ENCODE measurements at places on chromosomes 6 and 20.
A peak's percentile ranks its signal among the peaks of the same experiment; 100 is the strongest.

GRCh38 chr6:6438286-6438685, 117.8 kb upstream of the F13A1 start:
- DNase-seq, result no peak

DNA sequence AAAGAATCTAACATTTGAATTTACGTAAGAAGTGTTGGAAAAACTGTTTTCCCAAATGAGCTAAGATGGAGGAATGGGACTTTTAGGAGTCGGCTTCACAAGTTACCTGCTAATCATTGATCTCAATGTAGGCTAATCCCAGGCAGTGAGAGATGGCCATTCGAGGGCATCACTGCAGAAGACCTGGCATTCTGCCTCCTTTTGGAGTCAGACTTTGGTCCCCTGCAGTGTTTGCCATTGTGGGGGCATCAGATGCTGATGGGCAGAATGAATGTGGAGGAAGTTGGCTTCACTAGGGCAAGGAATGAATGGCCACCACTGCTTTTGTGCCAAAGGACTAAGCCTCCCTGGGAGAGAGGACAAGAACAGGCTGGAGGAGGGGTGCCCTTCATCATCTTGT, 55.7 kb upstream of the NKX2-2 start:
- DNase-seq, result no peak

- peak; percentile 55 for DNase-seq
Measured at GRCh38 chr6:137717074-137718073, 149.7 kb upstream of the TNFAIP3 start.

DNA sequence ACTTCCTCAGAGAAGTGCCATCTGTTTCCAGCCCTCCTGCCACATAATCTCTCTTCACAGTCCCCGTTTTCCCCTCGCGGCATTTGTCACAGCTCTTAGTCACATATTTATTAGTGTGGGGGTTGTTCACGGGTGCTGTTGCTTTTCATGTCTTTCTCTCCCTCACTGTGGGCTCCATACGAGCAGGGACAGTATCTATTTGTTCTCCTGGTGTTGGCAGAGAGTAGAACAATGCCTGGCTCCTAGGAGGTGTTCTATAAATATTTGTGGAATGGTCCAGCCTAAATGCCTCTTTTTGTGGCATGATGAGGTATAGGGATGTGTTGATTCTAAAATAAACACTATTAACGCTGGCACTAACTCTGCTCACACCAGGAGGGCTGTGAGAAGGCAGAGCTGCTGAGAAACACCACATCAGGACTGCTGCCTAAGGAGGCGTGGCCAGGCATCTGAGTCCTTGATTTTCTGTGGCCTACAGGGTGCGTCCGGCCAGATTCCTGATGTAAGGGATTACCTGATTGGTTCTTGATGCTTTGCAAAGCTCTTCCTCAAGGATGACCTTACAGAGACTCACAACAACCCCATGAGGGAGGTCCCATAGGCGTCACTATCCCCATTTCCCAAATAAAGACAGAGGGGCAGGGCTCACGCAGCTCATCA, 219.8 kb upstream of the ARID1B start:
- DNase-seq, result no peak

GRCh38 chr6:164346631-164347030, 932.1 kb downstream of the QKI start:
- DNase-seq, result no peak

GRCh38 chr6:75446241-75446880, 47.2 kb downstream of the FILIP1 start:
- DNase-seq, result no peak

DNA sequence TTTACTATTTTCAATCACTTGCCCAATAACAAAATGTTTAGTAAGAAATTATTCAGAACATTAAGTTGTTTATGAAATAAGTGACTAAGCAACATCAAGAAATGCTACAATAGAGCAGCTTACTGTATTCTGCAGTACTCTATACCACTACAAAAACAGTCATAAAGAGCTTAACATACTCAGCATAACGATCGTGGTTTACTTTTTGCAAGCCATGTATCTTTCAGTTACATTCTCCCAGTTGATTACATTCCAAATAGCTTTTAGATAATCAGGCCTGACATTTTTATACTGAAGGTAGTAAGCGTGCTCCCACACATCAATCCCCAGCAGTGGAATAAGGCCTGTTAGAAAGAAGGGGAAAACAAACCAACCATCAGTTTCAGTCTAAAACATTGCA, 10.7 kb downstream of the SOD2 start:
- DNase-seq, result no peak

- no peak for DNase-seq
Measured at GRCh38 chr6:73747289-73747688, 51.3 kb downstream of the CD109 start.

- DNase-seq, result no peak
Measured at GRCh38 chr6:6865611-6866010, 242.2 kb upstream of the RREB1 start.

- no peak for DNase-seq
Measured at GRCh38 chr20:41133709-41134361, 3.5 kb upstream of the PLCG1 start.

DNA sequence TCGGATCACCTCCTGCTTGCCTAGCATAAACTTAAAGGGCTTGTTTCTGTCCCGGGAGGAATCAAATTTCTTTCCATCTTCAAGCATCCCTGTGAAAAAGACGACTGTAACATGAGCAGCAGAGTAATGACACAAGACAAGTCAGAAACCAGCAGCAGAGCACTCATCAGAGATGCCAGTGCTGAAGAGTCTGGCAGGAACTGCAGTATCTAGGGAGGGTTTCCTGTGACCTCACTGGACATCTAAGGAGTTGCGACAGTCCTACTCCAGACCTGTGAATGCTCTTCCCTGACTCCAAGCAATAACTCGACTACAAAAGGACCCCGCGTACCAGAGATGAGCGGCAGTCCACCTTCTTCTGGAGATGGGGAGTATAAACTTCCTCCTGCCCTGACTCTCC, 17.3 kb downstream of the FKBP1A start:
- no peak for DNase-seq

DNA sequence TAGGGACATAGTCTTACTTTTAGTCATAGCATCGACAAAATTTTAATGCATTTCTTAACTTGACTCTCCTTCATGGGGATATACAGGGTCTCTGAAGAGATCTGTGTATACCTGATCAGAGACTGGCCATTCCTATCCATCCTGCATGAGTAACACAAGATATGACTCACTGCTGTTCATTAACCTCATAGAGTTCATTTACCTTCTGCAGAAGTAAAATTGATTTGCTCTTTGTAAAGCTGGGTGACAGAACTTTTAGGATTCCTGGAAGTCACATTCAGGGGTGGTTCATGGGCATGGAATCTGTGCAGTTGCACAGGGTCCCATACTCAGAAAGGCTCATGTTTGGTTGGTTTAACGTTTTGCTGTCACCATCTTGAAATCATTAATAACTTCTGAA, 53.2 kb downstream of the PDE7B start:
- no peak for DNase-seq

GRCh38 chr6:154868143-154868594, 126.9 kb upstream of the TIAM2 start:
- DNase-seq, result no peak

DNA sequence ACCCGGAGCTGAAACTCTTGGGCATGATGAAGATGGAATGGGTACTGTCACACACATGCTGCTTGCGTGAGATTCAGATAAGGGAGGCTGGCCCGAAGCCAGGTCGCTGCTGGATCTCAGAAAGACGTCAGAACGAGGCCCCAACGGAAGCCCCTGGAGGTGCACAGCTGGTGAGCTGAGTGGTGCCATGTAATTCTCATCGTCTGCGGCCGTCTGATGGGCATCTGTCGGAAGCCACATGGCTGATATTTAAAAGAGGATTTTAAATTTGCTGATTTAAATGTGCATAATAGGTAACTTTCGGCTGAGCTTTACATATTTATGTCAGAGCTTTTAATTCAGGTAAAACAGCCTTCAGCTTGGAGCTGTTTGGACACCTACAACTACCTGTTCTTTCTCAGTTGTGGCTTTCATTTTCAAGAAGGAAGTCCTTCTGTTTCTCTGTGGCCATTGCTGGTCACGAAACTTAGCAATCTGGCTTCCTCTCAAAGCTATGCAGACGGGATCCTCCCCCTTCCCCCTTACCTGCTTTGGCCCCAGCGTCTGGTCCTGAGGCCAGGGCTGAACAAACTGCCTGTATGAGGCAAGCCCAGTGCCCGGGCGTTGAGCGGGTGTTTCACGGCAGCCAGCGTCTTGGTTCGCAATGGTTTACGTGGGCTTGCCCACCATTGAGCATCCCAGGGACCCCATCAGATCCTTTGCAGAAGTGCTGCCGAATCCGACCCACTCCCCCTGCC, 9.2 kb downstream of the SLCO4A1 start:
- peak; percentile 72 for DNase-seq

- no peak for DNase-seq
Measured at GRCh38 chr6:93523365-93523764, 104.0 kb upstream of the EPHA7 start.

DNA sequence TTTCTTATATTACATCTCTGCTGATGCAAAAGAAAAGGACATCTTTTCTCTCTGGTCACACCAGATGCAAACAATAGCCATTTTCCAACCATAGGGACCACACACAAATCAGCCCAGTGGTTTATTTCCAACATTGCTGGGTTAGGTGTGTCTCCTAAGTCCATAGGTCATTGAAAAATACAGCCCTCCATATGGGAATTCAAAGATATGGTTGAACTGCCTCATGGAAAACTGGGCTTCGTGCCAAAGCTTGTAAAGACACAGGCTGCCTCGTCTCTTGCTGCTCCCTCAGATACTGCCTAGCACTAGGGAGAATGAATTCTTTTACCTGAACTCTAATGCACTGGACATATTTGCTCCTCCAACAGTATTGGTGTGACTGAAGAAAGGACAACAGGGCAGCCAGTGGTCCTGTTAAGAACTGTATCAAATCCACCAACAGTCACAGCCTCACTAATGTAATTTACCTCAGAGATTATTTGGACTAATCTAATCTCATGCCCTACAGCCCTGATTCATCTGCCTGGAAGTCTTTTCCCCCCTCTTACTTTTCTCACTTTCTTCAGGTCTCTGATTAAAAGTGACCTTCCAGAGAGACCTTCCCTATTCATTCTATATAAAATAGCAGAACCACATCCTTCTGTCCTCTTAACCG, 48.3 kb upstream of the TBC1D32 start:
- DNase-seq, result no peak

- DNase-seq, result no peak
Measured at GRCh38 chr6:117481278-117481925, 1.1 kb upstream of the DCBLD1 start.

DNA sequence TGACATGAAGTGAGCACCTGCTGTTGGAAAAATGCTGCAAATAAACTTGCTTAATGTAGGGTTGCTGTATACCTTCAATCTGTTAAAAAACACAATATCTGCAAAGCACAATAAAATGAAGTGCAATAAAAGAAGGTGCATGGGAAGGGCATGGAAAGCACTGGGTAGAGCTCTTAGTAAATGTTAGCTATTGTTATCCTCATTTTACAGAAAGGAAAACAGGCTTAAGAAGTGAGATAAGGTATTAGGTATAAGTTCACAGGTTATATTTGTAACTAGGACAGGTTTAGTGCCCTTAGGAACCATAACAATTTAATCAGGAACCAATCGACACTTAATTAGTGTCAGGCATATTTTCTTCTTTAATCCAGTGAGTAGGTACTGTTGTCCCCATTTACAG, 36.7 kb downstream of the SLC22A2 start:
- no peak for DNase-seq

DNA sequence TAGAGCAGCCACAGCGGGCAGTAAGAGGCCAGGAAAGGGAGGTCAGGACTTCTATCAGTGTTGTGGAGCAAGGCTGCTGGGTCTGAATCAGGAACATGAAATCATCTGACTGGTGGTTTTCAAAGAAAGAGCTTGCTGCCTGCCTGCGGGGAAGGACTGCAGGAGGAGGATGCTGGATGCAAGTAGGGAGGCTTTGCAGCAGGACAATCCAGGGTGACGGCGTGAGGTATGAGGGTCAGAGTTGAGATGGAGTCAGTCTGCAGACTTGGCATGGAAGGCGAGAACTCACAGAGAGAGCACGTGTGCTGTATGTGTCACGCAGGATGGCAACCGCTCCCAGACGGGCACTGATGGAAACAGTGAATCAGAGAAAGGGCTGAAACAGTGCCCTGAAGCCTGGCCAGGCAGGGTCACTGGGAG, 59.2 kb upstream of the CD93 start:
- no peak for DNase-seq

GRCh38 chr20:1893721-1894470, 1.3 kb upstream of the SIRPA start:
- no peak for DNase-seq

DNA sequence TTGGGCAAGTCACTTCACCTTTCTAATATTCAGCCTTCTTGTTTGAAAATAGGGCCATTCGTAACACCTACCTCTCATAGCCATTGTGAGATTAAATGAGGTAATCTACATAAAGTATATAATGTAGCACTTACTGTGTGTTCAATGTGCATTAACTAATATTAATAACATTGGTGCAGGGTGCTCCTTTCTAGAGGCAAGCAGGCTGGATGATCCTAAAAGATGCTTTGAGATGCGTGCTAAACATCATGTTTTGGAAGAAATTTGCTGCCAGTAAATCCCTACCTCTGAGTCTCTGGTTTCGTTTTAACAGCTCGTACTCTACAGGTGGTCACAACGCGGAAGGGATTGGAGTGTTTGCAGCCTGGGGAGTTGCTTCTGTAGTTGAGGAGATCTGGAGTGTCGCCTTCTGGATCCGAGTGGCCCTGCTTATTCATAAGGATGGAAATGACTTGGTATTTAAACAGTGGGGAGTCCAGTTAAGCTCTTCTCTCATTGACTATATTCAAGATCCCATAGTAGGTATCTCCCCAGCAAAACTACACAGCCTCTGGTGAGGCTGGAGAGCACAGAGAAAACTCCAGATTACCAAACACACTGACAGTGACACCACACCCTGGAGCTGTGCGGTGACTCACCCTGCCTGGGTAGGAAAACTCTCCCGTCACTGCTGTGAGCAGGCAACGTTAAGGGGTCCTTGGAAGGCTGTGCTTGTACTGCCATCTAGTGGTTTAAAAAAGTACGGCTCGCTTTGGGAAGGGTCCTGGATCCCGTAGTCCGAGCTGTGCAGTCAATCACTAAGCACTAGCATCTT, 107.9 kb downstream of the MAP3K7 start:
- DNase-seq, result peak; percentile 61

DNA sequence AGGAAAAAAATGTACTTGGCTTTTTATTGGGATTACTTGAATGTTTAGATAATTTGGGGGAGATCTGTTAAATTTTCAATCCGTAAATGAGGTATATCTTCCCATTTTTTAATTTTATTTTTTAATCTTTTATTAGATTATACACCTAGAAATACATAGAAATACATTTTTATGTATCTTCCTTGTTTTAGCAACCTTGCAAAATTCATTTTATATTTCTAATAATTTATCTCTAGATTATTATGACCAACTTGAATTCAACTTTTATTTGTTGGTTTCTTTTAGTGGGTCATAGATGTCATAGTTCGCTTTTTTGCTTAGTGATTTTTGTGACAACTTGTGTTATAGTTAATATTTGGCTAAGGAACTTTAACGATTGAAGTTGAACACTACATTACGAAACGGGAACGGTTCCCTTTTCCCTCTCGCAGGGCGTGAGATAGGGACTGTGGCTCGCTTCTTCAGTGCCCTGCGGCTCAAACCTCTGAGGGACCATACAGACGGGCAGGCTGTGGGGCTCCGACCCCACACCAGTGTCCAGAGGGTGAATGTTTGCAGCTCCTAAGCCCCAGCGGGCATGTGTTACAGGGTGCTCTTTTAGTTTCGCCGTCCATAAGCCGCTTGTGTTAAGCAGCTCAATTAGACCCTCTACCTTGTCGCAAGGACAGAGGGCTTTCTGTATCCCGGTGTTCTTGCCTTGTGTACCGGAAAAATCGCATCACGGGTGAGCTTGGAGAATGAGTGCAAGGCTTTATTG, 53.8 kb downstream of the PRND start:
- no peak for DNase-seq

Measured in stimulated activated CD8-positive, alpha-beta memory T cell treated with anti-CD3 and anti-CD28 coated beads, Interleukin-2, amount 100 ng/mL, for 1 hour (primary cell).